Stimulated activated CD4-positive, alpha-beta T cell treated with anti-CD3 and anti-CD28 coated beads, Interleukin-2, amount 100 ng/mL, for 4 hours (primary cell): ENCODE measurements at places on chromosomes 7 and 10.

DNA sequence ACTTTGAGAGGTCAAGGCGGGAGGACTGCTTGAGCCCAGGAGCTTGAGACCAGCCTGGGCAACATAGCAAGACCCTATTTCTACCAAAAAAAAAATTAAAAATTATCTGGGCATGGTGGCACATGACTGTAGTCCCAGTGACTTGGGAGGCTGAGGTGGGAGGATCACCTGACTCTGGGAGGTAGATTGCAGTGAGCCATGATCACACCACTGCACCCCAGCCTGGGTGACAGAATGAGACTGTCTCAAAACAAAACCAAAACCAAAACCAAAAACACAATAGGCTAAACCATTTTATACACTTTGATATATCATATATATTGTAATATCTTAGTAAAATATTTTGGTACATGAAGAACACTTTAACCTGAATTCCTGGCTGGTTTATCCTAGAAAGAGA lies 101.6 kb downstream of the RAPGEF5 start:
- DNase-seq, result no peak

GRCh38 chr10:102713539-102713813 lies 721 bp downstream of the ARL3 start:
- peak; percentile 31 for DNase-seq

- DNase-seq, result no peak
Observed at GRCh38 chr7:28419716-28420115, 7.4 kb downstream of the CREB5 start.

DNA sequence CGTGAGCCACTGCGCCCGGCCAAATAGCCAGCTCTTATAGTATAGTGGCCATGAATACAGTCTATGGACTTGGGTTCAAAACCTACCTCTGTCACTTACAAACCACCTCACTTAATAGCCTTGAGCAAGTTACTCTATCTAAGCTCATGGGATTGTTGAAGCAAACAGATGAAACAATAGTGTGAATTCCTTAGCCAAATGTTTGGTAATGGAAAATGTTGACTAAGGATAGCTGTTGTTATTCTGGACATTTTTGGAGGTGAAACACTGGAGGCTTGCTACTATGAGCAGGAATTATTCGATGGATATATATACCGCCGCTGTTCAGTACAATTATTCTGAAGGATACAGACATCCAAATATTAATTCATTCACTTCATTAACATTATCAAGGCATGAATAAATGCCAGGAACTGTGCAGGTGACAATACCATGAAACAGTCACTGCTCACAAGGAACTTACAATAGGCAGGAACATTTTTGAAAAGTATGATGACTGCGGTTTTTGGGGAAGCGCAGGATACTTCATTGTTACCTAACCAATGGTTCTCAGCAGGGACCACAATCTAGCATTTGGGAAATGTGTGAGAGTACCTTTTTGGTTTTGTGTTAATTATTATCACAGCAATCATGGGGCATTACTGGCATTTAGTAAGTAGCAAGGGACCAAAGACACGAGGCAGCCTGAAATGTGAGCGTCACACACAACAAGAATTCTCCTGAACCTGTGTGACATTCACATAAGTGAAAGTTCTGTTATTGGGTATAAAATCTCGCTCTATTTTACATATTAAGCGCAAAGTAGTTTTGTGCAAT lies 55.7 kb downstream of the CUBN start:
- no peak for DNase-seq

DNA sequence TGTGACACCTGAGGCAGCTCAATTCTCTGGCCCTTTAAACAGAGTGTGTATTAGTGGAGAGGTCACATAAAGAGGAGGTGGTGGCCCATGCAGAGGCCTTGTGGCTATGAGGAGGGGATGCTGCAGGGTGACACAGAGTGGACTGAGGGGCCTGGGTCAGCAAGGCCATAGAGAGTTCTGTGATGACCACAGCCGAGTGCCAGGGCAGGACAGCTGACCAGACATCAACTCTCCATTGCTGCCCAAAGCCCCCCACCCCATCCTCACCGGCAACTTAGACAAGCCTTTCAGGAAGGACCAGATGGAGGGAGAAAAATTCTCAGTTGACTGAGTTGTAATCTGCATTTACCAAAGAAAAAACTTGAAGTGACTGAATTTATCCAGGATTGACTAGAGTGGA lies 378.1 kb downstream of the RPS24 start:
- no peak for DNase-seq

GRCh38 chr7:130853503-130854279 lies 119.7 kb upstream of the KLF14 start:
- no peak for DNase-seq

DNA sequence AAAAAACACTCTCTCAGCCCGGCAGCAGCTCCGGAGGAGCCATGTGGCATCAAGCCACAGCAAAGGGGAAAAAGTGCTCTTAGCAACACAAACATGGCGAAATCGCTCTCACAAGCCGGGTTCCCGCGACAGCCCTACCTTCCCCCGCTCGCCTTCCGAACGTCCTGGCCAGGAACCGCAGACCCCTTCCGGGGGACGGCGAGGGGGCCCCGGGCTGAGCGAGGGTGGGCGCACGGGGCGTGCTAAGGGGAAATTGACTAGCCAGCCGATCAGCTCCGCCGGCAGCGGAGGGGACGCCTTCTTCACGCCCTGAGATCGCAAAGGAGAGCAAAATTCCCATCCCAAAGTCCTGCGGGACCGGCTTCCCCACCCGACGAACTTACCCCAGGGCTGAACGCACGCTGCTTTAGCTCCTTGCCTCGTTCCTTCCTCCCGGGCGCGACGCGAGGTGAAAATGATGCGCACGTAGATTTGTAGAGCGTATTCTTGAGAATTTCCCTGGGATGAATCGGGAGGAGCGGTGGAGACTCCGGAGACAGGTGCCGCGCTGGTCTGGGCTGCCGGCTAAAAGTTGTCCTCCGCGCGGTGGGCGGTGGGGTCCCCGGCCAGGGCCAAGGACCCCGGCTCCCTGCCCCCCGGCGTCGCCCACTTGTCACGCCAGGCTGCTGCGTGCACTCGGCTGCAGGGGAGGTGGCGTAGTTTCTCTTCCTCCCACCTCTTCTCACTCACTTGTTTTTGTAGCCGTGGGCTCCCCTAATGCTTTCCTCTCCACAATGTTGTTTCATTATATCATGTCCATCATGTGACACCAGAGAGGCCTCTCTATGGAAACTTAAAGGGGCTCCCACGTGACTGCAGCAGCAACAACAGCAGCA lies 220.1 kb upstream of the MKLN1 start:
- peak; percentile 64 for DNase-seq

GRCh38 chr7:86942081-86942480 lies 117.4 kb downstream of the ELAPOR2 start:
- no peak for DNase-seq

GRCh38 chr10:130709415-130709814 lies 573.2 kb downstream of the GLRX3 start:
- no peak for DNase-seq

- DNase-seq, result no peak
Observed at GRCh38 chr7:35285799-35286198, 31.9 kb upstream of the TBX20 start.

- DNase-seq, result no peak
Observed at GRCh38 chr7:883055-884021, 7.0 kb downstream of the GET4 start.

GRCh38 chr10:129194181-129194870 lies 272.7 kb upstream of the MGMT start:
- no peak for DNase-seq

GRCh38 chr10:72016608-72017300 lies 52.6 kb downstream of the CHST3 start:
- DNase-seq, result no peak

DNA sequence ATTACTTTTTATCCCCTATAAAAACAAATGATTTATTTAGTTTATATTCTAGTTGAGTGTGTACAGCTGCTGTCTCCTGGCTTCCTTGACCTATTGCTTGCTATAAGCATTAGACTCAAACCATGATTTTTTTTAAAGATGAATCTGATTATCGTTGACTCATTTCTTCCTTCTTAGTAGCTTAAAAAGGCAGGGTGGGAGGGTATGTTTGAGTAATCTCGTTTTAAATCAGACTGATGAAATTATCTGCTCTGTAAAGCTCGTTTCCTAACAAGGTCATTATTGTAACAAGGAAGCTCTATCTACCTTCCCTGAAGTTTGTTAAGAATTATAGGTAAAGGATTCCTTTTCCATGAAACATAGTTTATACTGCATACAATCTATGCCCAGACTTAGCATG lies 276.3 kb upstream of the KCND2 start:
- DNase-seq, result no peak

DNA sequence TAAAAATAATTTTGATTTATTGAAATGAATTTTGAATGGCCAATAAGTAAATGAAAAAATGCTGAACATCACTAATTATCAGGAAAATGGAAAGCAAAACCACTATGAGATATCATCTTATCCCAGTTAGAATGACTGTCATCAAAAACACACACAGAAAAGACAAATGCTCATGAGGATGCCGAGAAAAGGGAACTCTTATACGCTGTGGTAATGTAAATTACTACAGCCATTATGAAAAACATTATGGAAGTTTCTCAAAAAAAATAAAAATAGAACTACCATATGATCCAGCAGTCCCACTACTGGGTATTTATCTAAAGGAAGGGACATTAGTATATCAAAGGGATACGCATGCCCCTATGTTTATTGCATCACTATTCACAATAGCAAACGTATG lies 15.8 kb downstream of the SCIN start:
- DNase-seq, result no peak

- DNase-seq, result no peak
Observed at GRCh38 chr10:6877722-6878392, 297.8 kb upstream of the PRKCQ start.

DNA sequence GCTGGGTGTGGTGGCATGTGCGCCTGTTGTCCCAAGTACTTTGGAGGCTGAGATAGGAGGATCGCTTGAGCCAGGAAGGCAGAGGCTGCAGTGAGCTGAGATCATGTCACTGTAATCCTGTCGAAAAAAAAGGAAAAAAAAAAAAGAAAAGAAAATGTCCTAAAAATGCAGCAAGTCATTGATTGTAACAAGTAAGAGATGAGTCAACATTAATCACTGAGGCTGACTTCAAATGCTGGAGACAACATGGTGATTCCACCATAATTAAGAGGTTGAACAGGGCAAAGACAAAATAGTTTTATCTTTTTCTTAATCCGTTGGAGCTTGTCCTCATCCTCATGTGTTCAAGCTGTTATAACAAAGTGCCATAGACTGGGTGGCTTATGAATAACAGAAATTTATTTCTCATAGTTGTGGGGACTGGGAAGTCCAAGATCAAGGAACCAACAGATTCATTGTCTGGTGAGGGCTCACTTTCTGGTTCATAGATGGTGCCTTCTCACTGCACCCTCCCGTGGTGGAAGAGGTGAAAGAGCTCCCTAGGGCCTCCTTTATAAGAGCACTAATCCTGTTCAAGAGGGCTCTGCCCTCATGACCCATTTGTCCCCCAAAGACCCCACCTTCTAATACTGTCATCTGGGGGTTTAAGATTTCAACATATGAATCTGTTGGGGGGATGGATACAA lies 60.3 kb downstream of the TBXAS1 start:
- no peak for DNase-seq

DNA sequence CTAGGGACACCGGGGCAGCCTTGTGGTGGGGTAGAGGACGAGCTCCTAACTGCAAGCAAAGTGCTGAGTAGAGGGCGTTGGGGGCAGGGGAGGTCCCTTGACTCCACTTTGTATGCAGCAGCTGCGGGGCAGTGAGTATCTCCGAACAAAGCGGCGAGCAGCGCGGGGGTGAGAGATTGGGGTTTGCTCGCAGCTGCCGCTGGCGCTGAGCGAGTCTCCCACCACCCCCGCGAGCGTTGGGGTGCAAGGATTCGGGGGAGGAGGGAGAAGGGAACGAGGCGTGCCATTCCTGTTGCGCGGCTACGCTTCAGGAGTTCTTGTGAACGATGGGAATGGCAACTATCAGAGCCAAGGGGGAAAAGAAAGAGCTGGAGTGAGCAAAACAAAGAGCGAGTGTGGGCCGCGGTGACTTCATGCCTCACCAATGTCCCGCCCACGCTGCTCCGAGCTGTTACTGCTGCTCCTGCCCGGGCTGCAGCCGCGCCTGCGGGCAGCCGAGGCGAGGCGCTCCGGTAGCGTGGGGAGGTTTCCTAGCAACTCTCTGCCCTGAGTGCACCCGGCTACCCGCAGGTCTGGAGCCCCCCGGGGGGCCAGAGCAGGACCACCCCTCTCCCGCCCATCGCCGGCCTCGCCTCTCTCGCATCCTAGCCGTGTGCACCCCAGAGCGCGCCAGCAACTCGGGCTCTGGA lies at the start of gene ITGB8:
ITGB8 (plus strand) TSS at position 662 of the 689 bp plus-strand sequence. CDS start 907 bp downstream, outside the sequence.
- DNase-seq, result peak; percentile 41

DNA sequence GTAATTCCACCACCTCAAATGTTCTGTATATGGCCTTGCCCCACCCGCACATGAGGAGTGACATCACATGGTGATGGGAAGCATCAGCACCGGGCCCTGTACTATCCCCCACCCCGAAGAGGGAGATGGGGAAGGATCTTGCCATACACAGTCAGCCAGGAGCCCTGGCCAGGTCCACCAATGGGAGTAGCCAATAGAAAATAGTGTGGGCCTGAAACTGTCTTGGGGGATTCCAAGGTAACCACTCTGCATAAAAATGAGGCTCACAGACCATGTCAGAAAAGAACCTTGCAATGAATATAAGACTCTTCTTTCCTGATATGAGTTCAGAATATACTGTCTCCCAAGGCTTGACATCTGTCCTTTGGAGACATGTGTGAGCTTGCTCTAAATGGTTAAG lies 51.1 kb downstream of the ADRB1 start:
- DNase-seq, result no peak

DNA sequence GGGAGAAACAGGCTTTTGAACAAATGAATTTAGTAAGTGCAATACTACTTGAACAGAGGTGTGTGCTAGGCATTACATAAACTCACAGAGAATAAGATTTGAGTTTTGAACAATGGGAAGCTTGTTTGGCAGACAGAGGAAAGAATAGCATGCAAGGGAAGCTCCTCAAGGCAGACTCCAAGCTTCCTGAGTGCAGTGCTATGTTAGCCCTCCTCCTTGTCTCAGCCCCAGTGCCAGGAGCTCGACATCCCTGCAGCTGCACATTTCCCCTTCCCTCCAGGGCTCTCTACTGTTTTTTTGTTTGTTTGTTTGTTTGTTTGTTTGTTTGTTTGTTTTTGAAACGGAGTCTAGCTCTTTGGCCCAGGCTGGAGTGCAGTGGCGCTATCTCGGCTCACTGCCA lies 237.5 kb downstream of the IPMK start:
- DNase-seq, result no peak

DNA sequence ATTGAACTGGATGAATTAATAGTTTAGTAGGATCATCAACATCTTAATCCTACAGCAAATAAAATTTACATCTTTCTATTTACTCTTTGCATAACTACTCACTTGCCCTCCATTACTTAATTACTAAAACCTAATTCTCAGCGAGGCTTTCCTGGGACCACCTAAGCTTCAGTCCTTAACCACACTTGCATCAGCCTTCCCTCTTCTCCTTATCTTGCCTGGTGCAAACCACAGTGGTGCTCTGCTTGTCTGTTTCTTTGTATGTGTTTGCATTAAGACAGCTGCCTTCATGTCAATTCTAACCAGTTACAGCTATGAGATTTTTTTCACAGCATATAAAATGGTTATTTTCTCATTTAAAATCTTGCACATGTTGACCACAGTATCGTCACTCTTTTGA lies 72.6 kb upstream of the ZNF92 start:
- DNase-seq, result no peak

GRCh38 chr10:62772186-62772974 lies 32.1 kb upstream of the ADO start:
- DNase-seq, result no peak
